Cardiac septum (tissue), 1 donor: ENCODE measurements at places on chromosomes 7 and 10.

GRCh38 chr10:25417611-25418010, 242.8 kb downstream of the GPR158 start:
- no peak for DNase-seq

DNA sequence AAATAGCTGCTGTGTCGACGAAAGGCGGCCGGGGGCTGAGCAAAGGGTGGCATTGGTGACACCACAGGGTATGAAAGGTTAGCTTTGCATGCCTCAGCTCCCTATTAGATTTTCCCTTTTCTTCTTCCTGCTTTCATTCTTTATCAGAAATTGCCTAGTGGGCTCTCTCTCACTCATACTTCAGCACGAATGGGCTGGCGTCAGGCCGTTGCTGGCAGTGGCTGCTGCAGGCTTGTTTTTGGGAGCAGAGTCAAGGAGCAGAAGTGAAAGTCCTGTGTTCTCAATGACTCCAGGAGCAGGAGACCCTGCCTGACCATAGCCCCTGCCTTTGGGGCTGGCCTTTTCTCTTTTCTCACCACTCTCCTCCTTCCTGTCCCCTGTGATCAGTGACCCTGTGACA, 318.0 kb downstream of the PLXNA4 start:
- peak; percentile 39 for DNase-seq

DNA sequence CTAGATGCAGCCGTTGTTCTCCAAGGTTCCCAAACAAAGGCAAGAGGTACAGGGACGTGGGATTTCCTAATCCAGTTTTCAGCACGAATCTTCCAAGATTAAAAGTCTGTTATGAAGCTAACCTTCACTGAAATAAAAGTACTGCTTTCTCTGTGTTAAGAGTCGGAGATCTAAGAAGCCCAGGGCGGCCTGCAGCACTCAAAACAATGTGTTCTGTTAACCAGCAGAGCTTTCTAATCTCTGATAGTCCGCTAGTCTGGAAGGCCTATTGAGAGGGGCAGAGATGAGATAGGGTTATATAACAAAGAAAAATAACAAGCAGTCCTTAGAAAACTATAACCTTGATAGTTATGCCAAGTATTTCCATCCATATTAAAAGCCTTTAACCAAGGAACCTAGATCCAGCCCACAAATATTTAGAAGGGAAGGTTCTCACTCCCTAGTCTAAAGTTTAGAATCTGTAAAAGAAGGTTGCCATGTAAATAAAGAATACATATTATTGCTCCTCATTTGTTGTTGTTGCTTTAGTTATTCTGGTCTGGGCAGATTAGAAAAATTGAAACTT, 106.3 kb upstream of the SVIL start:
- no peak for DNase-seq

- no peak for DNase-seq
Observed at GRCh38 chr7:18835001-18835690, 282.3 kb downstream of the TWIST1 start.

- DNase-seq: no peak
Observed at GRCh38 chr10:12484941-12485805, 135.8 kb downstream of the CAMK1D start.

- DNase-seq: no peak
Observed at GRCh38 chr10:93516006-93516380, 19.6 kb downstream of the CEP55 start.

GRCh38 chr7:141418066-141418465, 133.1 kb upstream of the AGK start:
- DNase-seq: no peak

GRCh38 chr10:98115031-98115787, 19.2 kb upstream of the R3HCC1L start:
- no peak for DNase-seq

- DNase-seq: no peak
Observed at GRCh38 chr7:20079080-20079479, 138.1 kb downstream of the MACC1 start.

- peak; percentile 64 for DNase-seq
Observed at GRCh38 chr10:132064082-132064755, 1.5 kb upstream of the JAKMIP3 start.
